NCI-H1105 (cell line): ENCODE measurements at places on chromosomes 7 and 10.

DNA sequence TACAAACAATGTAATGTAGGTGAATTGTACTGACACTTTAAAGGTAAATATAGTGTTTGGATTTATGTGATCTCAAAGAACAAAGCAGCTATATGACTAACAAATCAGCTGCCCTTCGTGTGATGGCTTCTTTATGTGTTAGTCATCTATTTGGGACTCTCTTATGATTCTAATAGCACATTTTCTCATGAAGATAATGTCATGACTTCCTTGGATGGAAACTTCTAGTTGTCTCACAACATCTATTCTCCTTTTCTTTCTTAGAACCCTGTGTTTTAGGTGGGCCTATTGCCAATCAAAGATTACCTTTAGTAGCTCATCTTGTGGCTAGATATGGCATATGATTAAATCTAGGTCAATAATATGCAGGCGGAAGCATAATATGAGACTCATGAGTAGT is 45.0 kb downstream of the TMEM106B start:
- no peak for DNase-seq

DNA sequence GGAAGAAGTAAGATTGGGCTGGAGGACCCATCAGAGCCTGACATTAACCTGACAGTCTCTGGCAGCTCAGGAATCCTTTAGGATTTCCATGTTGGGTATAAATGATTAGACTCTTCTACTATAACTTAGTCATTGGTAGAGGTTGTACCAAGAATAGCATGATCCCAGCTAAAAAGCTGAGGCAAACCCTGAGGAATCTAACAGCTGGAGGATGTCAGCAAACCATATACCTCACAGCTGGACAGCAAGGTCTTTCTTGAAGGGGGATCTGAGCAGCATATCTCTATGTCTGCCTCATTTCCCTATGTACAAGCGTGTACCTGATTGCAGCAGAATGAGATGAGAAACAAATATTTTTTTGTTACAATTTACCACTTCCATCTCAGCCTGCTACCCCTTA is 103.2 kb downstream of the NPSR1 start:
- no peak for DNase-seq

GRCh38 chr7:117014099-117014656 is 60.9 kb downstream of the ST7 start:
- DNase-seq: no peak

DNA sequence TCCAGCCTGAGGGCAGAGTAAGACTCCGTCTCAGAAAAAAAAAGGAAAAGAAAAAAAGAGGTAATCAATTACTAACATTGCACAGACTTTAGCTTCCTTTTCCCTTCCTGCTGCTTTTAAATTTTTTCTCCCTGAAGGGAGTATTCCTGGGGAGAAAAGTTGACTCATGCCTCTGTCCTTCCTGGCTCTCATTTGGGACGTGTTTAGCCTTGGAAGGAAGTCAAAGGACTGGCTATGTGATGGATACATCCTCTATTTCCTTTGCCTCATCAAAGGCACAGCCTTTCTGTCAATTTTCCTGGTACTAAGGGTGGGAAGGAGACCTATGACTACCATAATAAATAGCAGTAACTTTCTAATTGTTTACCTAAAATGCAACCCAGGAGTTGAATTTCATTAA is 77.6 kb downstream of the ITGA8 start:
- no peak for DNase-seq
